ENCODE measurements at places on chromosomes 7 and 10.

GRCh38 chr10:45461034-45461433 is 87.0 kb downstream of the ALOX5 start:
- no peak for DNase-seq

DNA sequence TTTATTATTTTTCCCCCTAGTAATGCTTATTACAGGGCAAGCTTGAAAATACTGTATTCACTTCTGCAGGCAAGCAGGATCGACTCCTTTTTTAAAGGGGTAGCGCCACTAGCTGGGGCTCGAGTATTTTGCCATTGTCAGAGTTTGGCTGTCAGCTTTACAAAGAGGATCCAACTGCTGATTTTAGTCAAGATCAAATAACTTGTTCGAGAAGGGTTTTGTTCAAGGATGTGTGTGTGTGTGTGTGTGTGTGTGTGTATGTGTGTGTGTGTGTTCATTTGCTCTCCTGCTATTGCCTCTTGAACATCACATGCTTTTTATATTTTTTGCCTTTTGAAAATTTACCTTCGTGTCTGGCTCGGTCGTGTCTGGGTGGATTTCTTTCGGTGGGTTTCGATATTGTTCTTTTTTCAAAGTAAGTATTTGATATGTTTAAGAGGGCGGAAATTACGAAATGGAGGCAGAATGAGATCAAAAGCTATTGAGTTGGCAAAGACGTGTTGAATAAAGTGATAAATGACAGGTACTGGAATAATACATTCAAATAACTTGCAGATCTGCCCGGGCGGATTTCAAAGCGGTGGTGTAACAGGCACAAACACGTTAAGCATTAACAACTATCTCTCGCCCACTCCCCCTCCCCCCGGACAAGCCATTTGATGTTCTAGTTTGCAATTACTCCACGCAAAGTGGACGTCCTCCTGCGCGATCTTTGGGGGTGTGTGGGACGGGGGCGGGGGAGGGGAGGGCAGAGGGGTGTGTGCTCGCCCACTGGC is 1.1 kb downstream of the ARID5B start:
- DNase-seq, result peak; percentile 62

- DNase-seq, result no peak
Measured at GRCh38 chr7:91374321-91374989, 110.2 kb downstream of the FZD1 start.

GRCh38 chr10:117680601-117681000 is 138.1 kb downstream of the EMX2 start:
- DNase-seq, result no peak

- no peak for DNase-seq
Measured at GRCh38 chr10:5956146-5956936, 21.0 kb downstream of the IL15RA start.

DNA sequence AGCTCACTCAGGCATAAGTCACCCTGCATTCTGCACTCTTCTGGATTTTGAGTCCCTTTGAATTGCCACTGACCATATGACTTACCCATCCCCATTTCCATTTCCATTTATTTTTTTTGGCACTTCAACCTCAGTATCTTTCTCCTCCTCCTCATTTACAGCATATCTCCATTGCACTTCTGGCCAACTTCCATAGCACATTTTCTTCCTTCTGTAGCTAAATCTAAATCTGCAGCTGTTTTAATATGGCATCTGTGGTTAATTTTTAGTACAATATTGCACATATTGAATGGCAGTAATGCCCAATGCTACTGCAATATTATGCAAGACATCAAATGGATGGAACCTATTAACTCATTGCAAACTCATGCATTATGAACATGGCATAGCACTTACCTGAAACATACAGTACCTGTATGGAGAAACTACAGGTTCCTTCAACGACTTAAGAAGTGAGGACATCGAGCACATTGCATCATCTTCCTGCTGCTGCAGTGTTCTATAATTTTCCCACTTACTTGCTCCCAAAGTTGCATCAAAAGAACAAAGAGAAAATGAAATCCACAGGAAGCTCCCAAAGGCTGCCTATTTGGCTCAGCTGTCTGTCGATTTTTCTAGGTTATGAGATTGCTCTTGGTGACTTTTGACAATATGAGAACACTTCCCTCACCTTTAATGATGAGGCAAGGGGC is 55.7 kb downstream of the LRRTM3 start:
- no peak for DNase-seq

- DNase-seq, result peak; percentile 57
Measured at GRCh38 chr7:104859754-104860426, 154.1 kb upstream of the KMT2E start.

DNA sequence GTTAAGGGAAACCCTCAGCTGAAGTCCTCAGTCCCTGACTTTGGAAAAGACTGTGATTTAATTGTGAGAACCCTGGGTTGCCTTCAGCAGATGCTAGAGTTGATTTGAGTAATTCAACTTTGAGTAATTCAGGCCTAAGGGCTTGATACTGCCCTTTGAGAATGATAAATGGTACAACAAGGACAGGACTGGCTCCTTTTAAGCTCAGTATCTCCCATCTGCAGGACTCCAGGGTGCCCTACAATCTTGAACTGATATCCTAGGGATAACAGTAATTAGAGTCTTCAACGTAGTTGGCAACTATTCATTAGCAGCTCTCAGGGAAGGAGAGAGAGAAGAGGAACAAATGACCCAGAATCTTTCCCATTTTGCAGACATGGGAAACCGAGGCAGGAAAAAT is 186.4 kb downstream of the GATA3 start:
- DNase-seq, result no peak

DNA sequence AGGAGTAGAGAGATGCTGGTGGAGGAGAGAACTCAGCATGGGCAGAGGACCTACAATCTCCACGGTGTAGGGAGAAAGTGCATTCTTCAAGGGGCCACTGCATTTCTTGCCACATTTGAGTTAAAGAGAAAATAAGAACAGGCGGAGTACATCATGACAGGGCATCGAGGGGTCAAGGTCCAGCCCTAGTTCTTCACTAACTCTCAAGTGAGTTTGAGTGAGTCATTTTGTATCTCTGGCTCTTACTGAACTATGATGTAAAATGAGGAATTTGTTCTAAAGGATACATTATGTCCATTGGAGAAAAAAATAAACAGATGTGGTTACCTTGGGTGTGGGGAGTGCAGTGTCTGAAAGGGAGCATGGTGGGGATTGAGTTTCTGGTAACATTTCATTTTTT is 182.9 kb downstream of the XPNPEP1 start:
- no peak for DNase-seq

DNA sequence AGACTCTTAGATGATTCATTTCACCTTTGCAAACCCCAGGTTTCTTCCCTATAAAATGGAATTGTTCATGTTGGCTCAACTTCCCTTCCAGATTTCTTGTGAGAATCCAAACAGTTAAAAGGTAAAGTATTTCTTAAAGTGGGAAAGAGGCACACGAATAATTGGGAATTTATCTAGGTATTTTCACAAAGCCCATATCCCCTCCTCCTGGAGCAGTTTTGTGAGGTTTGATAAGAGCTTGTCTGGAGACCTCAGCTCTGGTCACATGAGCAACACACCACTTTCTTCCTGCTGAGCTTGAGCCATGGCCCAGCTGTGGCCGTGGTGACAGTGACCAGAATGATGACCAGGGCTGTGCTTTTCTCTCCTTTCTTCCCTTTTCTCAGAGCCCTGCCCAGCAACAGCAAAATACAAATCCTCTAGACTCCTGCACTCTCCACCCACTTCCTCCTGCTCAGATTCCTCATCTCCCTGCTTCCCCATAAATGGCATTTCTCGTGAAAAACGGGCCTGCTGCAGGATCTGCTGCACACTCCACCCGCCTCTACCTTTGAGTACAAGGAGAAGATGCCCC is 87.7 kb downstream of the PIK3CG start:
- no peak for DNase-seq

DNA sequence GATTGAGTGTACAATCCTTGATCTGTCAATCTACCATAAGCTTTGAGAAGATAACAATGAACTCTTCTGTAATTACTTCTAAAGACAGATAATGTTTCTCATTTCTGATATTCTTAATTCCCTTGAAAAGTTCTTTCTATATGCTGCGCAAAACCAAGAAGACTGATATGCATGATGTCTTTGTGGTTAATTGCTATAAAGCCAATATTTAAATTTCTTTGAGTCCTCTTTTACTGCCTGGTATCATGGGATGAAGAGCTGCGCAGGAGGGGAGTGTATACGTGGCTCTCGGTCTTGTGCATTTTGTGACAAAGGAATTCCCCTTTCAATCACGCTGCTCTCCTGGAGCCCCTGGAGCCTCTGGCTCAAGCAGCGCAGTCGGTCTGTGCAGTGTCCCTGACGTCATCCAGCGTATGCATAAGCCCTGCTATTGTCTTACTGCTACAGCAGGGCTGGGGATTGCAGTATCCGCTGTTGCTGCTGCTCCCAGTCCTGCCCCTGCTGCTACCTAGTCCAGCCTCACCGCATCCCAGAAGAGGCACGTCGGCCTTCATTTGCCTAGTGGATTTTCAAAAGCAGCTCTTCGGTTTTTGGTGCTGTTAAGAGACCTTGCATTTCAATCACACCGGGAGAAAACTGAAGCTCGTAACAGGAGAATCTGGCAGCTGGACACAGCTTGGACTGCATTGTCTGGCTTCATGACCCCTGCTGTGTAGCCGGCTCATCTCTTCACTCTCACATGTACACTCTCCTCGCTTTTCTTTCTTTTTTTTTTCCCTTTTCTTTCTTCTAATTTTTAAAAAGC is 66.7 kb downstream of the ST7 start:
- DNase-seq, result no peak

- no peak for DNase-seq
Measured at GRCh38 chr10:75712242-75712880, 280.9 kb downstream of the LRMDA start.
